Cardiac fibroblast (primary cell): ENCODE measurements at places on chromosomes 2 and 18.

DNA sequence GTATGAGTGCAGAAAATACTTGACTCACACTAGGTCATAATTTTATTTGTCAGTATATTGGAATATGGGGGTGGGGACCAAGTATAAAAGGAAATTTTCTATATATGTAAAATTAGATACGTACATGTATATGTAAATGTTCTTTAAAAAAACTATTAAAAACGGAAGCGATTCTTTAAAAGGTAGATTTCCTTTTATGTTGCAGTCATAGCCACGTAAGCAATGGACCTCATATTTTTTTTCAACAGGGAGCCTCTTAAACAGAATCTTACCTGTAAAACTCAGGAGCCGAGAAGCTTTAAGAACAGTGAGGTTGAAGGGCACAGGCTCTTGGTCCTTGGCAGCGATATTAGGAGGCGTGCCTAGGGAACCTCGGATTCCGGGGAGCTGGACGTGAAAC is 3.3 kb downstream of the RHBDD1 start:
- DNase-seq, result no peak

DNA sequence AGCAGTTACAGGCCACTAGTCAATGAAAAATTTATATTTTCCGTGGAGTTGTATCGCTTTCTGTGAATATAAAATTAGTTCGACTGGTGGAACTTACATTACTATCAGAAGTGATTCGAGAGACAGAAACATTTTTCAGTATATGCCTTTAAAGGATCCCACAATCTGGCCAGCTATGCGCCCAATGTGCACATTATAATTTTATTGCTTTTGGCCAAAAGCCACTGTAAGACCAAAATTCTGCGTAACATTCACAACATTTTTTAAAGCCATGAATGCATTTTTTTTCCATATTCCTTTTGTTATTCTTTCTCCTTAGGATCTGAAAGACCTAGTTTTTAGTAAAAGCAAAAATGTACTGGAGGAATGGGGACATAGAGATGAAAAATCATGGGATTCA is 131.0 kb upstream of the CHAC2 start:
- no peak for DNase-seq

- DNase-seq, result peak; percentile 83
These were observed 32.3 kb downstream of the SCTR start for GRCh38 chr2:119491776-119492525.

DNA sequence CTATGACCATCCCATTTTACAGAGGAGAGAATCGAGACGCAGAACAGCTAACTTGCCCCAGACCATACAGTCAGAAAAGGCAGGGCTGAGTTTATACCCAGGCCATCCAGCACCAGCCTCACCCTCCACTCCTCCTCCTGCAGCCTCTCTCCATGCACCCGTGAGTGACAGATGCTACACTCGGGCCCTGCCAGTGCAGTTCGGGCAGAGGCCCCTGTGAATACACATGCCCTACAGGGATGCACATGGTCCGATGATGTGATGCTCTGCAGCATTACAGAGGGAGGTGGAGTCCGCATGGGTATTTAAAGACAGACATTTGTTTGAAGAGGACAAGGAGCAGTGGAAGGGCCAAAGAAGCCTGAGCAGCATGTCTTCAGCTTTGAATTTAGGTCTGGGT is 75.1 kb upstream of the PXDN start:
- no peak for DNase-seq

DNA sequence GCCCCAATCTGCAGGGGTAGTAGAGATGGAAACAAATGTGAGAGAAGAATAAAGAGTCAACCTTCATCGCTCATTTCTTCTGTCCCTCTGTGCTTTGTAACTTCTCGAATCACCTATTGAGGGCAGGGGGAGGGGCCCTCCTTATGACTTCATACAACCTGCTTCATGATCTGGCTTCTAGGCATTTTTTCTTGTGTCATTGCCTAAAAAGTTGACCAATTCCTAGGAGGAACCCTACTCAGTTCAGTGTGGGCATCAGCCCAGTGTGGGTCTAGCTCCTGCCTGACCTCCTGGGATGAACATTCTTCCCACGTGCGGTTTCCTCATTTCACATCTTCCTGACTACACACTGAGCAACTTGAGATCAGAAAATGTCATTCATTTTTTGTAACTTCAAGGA is 46.3 kb upstream of the CREB1 start:
- DNase-seq, result peak; percentile 85

DNA sequence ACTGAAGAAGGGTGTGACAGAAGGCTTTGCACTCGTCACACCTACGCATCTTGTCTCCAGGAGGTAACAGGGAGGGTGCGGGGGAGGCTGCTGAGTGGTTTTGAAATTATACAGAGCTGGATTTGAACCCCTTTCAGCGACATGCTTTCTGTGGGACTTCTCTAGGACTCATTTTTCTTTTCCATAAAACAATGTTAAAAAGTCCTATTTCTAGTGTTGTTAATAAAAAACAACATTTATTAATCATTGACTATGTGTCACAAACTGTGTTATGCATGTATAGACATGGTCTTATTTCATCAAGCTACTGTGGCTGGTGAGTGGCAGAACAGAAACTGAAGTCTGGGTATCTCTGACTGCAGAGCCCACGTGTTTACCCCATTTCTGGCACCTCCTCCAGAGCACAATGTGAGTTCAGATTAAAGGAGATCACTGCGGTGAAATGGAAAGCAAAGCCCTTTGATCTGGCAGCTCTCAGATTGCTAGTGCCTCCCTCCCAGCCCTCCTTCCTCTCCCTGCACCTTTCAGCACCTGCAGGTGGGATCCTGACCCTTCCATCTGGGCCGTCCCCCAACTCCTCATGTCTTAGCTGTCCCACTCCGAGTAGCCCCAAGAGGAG is 315.5 kb upstream of the MYT1L start:
- no peak for DNase-seq

GRCh38 chr2:207321514-207321913 is 155.8 kb upstream of the KLF7 start:
- DNase-seq, result no peak

- no peak for DNase-seq
These were observed 494.4 kb downstream of the TMX3 start for GRCh38 chr18:68220458-68220857.

GRCh38 chr2:15146960-15147359 is 414.2 kb downstream of the NBAS start:
- DNase-seq, result no peak

GRCh38 chr2:214960677-214961076 is 151.2 kb upstream of the BARD1 start:
- peak; percentile 2 for DNase-seq

GRCh38 chr2:24918326-24919036 is 1.6 kb downstream of the ADCY3 start:
- no peak for DNase-seq

GRCh38 chr2:35973132-35973736 is 382.3 kb upstream of the CRIM1 start:
- peak; percentile 53 for DNase-seq

DNA sequence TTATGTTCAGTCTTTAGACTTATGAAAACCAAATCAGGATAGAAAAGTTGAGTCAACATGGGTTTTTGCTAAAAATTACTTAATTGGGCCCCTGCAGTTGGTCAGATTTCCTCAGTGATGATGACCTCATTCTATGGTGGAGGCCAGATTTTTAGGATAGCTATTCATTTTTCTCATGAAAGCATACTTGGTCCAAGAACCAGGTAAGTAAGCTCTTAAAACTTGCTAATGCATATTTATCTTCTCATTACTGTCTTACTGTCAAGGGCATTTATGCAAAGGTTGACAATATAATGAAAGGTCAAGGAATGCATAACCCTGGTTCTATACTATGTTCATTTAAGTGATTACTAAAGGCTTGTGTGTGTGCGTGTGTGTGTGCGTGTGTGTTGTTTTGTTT is 650.6 kb downstream of the SATB2 start:
- peak; percentile 13 for DNase-seq

DNA sequence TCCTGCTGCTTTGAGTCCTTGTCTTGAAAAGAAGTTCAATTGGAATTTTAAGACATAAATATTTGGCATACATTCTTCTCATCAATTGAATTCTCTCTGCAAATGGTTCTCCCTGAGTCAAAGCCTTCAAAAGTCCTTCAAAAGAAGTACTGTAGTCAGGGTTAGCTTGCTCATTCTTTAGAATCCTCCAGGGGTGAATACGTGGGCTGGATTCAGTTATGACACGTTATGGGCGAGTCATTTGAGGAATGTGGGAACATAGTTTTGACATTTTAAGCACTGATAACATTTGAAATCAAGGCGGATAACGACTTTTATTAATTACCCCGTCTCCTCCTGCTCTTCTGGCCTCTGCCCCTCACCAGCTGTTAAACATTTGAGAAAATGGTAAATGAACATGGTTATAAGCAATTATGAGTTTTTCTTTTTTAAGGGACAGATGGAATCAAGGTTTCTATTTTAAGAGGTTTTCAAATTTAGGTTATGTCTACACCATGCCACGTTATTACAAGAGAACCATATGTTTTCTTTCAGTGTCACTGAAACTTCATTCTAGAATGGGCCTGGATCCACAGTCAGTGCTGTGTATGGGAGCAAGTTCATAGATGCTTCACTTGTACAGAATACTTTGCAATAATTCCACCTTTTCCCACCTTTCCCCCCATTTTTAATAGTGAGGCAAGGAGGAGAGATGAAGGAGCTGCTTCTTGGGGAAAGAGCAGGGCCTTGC is 273.1 kb downstream of the TSN start:
- peak; percentile 84 for DNase-seq

- peak; percentile 64 for DNase-seq
These were observed 40.3 kb upstream of the YPEL5 start for GRCh38 chr2:30106543-30106942.

DNA sequence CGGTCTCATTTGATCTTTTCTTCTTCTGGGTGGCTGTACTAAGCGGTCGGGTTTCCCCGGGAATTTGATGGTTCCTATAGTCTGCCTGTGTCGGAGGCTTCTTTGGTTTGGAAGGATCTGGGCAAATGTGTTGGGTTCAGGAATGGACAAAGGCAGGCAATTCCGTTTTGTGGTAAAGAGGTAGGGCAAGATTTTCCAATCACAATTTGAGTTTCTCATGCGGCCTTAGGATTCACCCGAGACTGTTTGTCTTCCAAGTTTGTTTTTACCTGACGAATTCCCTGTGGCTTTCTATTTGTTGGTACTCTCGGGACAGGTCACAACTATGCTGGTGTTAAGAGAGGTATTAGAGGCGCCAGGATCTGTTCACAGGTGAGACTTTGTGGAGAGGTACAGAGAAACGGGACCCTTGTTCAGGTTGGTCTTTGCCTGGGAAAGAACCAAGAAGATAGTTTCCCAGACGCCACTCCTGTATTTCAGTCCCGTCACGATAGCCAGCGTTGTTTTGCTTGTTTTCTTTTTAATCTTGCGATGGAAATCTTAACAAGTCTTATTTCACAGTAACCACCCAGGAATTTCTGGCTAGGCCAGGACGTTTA is 3.0 kb downstream of the SP5 start:
- DNase-seq, result no peak

DNA sequence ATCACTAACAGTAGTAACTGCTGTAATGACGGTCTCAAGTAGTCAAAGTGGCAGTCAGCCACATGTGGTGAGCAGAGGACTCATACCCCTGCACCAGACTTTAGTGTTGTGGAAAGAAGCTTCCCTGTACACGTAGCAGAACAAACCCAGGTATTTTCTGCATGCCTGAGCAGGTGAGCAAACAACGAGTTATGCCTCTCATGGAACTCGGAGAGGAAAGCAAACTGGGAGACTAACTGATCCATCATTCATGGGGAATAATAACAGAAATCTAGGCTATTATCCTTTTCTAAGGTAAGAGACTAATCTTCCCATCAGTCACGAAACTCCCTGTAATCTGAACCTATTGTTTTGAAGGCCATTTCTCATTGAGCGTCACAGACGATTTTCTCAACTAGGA is 1495.2 kb upstream of the NXPH2 start:
- DNase-seq, result no peak

DNA sequence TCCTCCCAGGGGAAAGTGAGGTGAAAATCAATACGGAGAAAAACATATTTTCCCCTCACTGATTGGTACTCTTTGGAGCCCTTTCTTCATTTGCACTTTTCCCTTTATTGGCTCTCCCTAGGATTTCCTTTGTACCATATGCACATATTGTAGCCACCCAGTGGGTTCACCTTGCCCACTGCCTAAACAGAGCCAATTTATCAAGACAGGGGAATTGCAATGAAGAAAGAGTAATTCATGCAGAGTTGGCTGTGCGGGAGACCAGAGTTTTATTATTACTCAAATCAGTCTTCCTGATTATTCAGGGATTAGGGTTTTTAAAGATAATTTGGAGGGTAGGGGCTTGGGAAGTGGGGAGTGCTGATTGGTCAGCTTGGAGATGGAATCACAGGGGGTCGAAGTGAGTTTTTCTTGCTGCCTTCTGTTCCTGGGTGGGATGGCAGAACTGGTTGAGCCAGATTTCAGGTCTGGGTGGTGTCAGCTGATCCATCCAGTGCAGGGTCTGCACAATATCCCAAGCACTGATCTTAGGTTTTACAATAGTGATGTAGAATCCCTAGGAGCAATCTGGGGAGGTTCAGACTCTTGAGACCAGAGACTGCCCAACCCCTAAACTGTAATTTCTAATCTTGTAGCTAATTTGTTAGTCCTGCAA is 15.1 kb upstream of the KCNE4 start:
- DNase-seq, result no peak

DNA sequence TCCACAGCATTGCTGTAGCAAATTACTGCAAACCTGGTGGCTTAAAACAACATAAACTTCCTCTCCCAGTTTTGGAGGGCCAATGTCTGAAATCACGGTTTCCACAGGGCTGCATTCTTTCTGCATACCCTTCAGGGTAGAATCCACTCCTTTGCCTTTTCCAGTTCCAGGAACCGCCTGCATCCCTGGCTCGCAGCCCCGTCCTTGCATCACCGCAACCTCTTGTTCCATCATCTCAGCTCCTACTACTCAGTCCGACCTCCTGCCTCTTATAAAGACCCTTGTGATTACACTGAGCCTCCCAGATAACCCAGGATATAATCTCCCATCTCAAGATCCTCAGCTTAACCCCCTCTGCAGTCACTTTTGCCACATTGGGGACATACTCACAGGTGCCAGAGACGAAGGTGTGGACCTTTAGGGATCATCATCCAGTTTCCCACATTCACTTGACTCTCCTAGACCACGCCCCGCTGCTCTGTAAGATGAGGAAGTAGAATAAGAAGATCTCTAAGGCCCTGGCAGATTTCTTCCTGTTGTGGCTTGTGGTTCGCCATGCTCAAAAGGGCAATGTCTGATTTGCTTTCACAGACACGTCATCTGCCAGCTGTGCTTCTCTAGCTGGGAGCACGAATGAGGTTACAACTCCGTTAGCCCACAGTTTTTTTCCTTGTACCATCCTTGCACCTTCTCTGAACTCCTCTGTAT is 103.6 kb upstream of the AGAP1 start:
- no peak for DNase-seq

- DNase-seq, result no peak
These were observed 6.4 kb downstream of the IL1RL1 start for GRCh38 chr2:102317715-102318114.
